ENCODE measurements at places on chromosomes 1 and 21.

- no peak for DNase-seq
These were observed 14.4 kb upstream of the PPP1R15B start for GRCh38 chr1:204426035-204426436.

DNA sequence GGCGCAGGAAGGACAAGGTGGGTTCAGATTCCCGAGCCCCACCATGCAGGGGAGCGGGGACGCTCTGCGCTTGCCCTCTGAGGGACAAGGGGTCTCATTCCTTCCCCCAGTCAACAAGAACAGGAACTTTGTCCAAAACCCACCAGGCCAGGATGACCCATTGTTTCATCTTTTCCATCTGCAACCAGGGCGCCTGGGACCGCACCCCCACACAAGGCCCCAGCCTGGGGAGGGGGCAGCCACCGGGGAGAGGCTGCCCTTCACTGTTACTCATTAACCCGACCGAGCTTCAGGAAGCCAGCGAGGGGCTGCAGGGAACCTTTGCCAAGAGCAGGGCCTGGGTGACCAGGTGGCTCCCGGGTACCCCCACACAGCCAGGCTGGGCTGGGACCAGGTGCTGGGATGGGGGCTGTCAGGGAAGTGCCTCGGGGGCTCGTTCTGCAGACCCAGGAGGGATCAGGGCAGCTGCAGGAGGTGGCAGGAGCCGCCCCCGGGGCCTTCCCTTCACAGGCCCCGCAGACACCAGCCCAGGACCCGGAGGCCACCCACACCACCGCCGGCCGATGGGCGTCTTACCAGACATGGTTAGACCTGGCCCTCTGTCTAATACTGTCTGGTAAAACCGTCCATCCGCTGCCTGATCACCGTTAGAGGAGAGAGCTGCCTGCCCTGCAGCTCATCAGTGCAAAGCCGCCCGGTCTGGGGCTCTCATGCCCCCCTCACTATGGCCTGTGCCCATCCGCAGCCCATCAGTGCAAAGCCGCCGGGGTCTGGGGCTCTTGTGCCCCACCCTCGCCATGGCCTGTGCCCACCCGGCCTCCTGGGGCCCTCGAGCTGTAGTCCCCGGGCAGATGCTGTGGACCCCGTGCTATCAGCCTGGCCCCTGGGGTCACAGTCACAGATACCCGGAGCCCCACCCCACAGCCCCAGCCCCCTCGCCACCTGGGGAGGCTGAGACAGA, 4.9 kb upstream of the TTLL10 start:
- DNase-seq: no peak

DNA sequence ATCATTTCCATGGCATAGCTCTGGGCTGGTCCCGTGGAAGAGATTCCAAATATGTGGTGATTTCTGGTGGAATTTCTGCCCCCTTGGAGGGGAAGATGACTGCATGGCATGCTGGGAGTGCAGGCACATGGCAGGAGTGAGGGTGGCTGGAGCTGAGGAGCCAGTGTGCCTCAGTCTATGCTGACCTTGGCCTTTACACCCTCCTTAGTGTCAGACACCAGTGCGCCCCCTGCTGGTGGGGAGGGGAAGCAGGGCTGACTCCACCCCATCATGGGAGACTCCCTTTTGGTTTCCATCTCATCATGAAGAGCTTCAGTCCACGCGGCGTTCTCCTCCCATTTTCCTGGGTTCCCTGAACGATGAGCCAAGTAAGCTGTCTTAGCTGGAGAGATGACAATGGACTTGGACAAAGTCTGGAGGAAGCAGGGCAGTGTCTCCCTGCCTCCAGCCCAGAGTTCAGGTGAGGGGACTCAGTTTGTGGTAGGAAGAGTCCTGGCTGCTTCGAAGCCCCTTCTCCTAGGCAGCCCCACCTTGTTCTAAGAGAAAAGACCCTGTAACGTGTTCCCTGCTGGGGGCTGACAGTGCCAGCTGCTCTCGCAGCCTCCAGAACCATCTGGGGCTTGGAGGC, 10.3 kb downstream of the ALX3 start:
- peak; percentile 67 for DNase-seq

DNA sequence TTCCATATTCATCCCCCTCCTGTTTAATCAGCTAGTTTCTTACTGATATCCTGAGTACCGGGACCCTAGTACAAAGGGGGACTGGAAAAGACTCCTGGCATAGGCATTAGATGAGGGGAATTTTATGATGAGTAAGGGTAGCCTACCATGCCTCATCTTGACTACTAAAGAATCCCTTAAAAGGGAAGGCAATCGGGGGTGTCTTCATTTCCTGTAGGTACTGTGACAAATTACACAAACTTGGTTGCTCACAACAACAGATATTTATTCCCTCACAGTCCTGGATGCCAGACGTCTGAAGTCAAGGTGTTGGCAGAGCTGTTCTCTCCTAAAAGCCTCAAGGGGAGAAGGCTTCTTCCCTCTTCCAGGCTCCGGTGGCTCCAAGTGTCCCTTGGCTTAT, 28.9 kb upstream of the RUNX1 start:
- no peak for DNase-seq

DNA sequence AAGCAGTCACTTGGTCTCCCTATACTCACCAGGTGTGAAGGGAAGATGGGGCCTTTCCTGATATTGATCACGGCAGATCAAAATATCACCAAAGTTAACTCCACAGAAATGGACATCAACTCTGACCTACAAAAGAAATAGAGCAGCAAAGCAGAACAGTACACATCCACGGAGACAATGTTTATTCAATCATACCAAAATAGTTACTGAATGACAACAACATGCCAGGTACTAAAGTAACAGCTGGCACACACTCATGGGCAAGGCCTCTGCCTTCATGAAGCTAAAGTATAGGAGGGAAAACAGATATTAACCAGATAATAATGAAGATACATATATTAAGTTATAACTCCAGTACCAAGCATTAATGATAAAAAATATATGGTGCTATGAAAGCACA, 59.2 kb upstream of the RASAL2 start:
- DNase-seq: no peak

DNA sequence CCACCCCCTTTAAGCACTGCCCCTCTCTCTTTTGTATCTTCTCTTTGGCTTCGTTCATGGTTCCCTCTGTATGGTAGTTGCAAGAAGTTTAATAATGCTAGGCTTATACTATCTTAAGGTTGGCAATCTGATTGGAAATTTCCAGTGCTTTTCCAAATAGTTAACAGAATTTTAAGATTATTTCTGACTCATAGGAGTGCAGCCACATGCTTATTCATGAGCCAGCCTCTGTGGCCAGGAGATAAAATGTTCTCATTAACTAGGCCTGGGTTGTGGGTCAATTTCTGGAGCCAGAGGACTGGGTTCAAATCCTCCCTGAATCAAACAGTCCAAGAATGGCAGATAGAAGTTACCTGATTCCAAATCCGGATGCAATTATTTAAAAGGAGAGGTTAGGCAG, 103.1 kb downstream of the ATP6V1G3 start:
- DNase-seq: no peak

DNA sequence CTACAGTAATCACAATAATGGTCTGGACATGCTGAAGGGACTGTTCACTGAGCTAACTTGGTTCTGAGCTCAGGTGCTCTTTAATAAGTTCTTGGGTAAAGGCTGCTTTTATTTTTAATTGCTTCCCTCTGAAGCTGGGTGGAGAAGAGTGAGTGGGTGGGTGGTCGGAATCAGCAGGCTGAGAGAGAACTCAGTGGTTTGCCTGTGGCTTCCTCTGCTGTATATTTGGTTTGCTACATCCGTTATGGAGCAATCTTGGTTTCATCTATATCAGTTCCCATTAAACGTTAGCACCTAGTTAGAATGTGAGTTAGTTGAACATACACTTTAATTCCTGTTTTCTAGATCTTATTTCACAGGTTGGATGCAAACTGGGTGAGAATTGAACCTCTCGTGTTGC, 23.3 kb downstream of the CNIH4 start:
- peak; percentile 23 for DNase-seq

DNA sequence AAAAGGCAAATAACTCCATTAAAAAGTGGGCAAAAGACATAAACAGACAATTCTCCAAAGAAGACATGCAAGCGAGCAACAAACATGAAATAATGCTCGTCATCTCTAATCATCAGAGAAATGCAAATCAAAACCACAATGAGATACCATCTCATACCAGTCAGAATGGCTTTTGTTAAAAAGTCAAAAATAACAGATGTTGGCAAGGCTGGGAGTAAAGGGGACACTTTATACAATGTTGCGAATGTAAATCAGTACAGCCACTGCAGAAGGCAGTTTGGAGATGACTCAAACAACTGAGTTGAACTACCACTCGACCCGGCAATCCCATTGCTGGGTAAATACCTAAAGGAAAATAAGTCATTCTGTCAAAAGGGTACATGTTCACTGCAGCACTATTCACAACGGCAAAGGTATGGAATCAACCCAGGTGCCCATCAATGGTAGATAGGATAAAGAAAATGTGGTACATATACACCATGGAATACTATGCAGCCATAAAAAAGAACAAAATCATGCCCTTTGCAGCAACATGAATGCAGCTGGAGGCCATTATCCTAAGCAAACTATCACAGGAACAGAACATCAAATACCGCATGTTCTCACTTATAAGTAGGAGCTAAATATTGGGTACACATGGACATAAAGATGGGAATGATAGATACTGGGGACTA, 25.9 kb downstream of the TSPAN2 start:
- peak; percentile 39 for DNase-seq

- DNase-seq: no peak
These were observed 45.9 kb downstream of the TRPM2 start for GRCh38 chr21:44399151-44399954.

GRCh38 chr1:112697781-112698201, 9.1 kb downstream of the RHOC start:
- no peak for DNase-seq

DNA sequence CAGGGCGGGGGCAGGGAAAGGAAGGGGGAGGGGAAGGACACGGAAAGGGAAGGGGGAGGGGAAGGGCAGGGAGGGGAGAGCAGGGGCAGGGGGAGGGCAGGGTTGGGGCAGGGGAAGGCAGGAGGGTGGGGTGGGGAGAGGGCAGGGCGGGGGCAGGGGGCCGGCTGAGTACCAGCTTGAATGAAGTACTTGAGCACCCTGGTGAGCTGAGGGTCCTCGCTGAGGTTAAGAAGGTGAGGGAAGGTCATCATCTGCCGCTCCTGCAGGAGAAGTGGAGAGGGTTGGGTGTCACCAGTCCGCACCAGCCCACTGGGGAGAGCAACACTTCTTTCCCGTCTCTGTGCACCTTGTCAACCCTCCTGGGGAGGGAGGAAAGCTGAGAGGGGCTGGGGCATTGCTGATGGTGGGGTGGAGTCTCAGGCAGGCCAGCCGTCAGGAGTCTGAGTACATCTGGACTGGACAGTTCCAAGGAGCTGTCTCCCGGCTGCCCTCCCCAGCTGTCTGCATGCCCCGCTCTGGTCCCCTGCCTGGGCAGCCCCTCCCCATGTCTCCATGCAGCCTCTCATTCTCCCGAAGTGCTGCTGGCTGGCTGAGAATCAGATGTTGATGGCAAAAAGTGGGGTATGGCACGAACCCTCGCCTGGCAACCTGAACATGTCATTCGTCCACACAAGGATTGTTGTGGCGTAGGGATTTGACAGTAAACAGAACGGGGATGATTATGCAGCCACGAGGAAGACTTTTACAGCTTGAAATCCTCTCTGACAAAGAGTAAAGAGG, 70.0 kb downstream of the SCCPDH start:
- DNase-seq: no peak

DNA sequence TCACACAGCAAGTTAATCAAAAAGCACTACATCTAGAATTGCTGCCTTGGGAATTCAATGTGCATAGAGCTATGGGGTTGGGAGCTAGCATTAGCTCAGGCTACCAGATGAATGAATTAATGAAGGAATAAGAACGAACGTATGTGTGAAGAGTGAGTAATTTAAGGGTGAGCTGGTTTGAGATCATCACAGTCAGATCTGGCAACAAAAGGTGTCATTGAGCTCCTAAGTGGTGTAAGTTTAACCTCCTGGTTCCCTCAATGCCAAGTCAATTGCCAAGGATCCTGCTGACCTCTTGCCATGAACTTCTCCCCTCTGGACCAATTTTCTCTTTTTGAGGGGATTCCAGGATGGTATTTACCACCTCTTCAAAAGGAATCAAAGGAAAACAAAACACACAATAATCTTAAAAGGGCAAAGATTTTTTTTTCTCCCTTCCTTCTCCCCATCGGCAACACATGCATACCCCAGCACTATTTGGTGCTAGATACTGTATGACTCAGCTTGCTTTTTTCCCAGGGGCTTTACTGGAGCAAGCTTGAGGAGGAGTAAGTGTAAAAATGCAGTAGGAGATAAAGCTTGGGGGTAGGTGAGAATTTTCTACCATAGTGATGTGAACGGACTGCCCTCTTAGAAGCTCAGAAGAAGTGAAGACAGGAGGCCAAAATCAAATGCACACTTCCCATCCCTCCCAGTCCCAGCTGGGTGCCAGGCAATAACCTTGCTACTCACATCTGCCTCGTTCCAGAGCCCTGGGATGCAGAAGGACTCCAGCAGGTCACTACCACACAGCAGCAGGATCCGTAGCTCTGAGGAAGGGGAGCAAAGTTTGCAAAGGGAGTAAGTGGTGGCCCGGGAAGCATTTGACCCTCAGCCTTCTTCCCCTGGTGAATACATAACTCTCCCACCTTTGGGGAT, 92.0 kb downstream of the LAMC2 start:
- no peak for DNase-seq

GRCh38 chr1:246597340-246597739, 31.1 kb downstream of the CNST start:
- DNase-seq: no peak

DNA sequence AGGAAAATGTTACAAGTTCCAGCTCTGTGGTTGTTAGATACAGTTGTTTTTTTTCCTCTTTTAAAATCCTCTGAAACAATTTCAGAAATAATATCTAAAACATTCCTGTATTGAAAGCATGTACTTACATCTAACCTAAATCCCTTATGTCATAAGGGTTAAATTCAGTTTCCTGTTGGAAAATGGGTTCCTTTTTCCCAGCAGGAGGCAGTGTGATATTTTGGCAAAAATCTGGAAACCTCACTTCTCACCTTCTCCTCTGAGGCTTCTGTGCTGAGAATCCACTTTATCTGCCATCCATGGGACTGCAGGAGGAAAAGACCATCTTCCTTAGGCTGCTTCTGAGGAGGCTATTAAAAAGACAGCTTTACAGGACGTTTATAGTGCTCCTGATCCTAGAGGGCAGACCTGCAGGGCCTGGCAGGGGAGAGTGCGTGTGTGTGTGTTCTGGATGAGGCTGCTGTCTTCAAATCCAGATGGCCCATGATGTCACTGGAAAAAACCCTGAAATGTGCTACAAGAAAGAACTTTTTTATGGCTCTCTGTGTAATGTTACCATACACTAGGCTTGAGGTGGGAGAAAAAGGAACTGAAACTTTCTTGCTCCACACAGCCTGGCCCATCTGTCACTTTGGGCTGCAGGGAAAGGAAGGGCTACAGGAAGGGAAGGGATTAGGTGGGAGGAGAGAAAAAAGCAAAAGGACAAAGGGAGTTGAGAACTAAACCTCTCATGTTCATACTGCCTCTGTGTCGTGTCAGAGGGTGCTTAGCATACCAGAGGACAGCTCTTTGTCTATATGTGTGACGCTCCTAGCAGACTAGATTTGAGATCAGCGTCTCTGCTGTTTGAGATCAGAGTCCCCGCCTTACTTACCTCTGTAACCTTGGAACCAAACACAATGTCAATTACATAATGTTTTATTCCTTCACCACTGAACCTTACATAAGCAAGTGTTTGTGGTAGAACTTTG, 379.2 kb upstream of the SPAG17 start:
- DNase-seq: no peak

- no peak for DNase-seq
These were observed 230.3 kb upstream of the VAMP3 start for GRCh38 chr1:7540816-7541215.

GRCh38 chr1:190679454-190679853, 201.8 kb upstream of the BRINP3 start:
- DNase-seq: no peak

Data from effector CD4-positive, alpha-beta T cell (primary cell).